ENCODE measurements at places on chromosomes 5 and 9.

- peak; percentile 63 for DNase-seq
These were observed 75.9 kb upstream of the DAB2 start for GRCh38 chr5:39500551-39501175.

DNA sequence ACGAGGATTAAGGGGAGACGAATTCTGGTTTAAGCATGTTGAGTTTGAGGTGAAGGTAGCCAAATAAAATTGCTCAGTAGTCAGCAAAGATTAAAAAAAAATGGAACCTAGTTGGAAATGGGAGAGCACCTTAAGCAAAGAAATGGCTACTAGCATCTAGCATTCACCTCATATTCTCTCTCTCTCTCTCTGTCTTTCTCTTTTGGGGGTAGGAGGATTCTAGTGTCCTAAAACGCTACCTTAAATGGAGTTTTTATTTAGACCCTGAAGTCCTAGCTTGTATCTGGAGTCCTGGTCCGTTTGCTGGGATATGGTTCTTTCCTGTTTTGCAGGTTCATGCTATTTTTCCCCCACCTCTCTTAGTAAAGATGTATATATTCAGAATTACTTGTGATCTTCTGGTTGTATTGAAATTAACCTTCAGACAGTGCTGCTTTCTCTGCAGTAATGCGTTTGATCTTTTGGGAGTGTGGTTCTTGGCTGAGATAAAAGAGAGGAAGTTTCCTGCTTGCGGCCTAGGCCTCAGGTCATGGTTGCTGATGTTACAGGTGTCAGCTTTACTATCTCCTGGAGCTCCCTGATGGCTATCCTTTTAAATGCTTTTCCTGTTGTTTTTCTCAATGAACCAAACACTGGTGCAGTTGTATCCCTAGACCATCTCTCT, 8.0 kb downstream of the TGFBR1 start:
- no peak for DNase-seq

GRCh38 chr5:44997506-44997905, 188.8 kb downstream of the MRPS30 start:
- DNase-seq = no peak

DNA sequence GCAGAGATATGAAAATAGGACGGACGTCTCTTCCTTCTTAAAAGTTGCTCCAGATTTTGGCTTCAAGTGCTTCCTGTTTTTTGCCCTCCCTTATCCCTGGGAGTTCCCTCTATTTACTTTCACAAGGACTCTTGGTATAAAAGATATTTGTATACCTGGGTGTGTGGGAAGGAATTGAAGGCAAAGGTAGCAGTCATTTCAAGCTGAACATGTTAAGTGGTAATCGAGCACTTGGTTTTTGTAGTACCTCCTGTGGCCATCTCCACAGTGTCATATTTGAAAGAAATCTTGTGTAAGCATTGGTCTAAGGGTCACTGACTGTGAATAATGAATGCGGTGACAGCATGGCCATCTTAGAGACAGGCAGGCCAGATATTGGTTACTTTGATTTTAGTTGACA, 593.6 kb downstream of the MTRR start:
- DNase-seq = no peak

Data from fibroblast of skin of right biceps (primary cell).